ENCODE measurements at places on chromosomes 2 and 18.

DNA sequence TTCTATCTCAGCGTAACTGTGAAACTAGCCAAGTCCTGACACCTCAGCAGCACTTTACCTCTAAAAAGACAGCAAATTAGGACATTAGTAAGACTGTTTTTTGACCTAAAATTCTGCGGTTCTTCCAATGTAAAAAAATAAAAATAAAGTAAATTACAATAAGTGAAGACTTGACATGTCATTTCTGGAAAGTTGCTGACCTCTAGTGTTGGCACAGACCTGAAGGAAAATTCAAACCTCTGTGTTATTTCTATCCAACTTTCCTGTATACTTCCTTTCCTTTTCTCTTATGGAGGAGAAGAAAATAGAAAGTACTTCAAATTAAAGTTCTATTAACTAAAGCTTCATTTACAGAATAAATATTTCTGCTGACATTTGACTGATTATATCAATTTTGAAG is 110.6 kb downstream of the TMEM182 start:
- no peak for DNase-seq

DNA sequence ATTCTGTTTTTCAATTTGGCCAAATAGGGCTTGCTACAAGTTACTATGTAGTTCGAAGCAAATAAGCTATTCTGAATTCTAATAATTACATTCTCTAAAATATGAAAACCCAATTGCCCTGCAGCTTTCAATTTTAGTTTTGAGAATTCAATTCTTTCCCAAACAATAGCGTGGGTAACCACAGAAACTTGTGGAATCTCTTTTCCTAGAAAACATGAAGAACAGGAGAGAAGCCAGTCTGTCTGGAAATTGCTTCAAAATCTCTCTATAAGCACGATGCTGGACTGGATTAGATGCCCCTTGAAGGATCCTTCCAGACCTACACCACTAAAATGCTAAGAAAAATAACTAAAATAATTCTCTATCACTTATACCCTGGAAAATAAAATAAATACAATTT is 115.0 kb downstream of the THADA start:
- DNase-seq: no peak

DNA sequence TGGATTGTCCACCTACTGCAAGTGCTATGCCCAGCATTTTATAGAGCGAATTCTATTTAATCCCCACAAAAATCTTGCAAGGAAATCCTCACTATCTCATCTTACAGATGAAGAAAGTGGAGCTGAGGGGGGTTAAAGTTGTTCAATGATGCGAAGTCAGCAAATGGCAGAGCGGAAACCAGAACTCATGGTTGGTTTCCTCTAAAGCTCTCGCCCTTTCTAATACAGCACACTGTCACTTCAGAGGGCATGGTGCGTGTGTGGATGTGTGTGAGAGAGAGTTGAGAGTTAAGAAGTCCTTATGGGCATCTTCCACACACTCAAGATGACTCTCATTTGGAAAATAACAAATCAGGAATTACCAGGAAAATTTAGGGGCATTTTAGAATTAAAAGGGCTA is 78.4 kb downstream of the TGFA start:
- DNase-seq: no peak

- no peak for DNase-seq
These were observed 225.4 kb upstream of the FBXO11 start for GRCh38 chr2:48131539-48132270.

DNA sequence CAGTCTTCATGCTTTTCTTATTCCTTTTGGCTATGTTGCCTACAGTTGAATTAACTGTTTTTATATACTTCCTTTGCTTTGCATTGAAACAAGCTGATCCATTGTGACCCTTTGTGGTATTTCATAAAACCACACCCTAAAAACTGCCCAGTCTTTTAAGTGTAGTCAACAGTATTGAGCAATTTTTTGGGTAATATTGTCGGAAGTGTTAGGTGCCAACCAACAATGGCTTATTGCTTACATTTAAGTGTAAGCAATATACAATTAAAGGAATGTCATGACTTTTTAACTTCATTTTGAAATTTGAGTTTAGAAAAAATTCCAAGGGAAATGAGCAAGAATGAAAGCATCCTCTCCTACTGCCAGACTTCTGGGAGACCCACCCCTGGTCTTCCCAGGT is 174.1 kb downstream of the NEDD4L start:
- no peak for DNase-seq

DNA sequence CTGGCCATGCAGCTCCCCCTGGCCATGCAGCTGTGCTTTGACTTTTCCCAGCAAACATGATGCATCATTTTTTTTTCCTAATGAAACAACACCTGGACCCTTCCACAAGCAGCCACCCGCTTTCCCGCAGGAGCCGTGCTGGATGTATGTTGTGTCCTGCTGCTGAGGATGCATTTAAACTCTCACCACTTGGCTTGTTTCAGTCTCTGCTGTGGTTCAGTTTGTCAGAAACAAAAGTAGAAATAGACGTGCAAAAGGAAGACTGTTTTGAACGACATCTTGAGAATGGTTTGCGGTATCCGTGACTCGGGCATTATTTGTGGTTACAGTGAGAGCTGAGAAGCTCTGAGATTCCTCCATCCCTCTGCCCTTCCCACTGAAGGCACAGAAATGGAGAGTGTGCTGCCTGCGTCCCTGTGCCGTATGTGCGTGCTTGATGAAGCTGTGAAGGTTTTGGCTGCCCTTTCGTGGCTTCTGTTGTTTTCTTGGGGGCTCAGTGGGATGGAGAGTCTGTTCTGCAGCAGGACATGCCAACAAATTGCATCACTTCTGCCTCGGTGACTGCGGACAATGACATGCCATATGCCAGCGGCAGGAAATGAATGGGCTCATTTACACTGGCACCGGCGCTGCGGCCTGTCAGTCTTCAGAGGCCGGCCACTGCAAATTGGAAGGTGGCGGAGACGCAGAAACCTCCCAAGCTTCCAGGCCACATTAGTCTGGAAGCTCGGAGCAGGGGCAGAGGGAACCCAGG is 417.7 kb upstream of the SALL3 start:
- DNase-seq: no peak

DNA sequence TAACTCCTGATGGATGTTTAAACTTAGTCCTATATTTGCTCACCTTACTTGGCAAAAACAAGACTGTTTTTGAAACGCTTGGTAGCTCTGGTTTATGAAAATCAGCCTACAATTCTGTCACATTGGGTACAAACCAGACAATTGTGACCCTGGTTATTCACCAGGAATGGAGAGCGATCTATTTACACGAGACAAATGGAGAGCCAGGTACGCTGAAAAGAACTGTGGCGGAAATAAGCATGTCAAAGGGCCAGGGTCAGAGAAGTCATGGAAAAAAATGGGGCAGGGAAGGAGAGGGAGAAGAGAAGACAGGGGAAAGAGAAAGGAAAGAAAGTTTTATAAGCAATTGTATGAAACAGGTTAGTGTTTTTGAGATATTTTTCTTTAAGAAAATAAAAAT is 119.5 kb upstream of the ZFP36L2 start:
- DNase-seq: no peak

GRCh38 chr2:136281281-136282114 is 163.5 kb upstream of the CXCR4 start:
- no peak for DNase-seq

- no peak for DNase-seq
These were observed 34.7 kb downstream of the PIEZO2 start for GRCh38 chr18:11114653-11115052.

GRCh38 chr2:180753809-180754761 is 226.3 kb upstream of the UBE2E3 start:
- no peak for DNase-seq

DNA sequence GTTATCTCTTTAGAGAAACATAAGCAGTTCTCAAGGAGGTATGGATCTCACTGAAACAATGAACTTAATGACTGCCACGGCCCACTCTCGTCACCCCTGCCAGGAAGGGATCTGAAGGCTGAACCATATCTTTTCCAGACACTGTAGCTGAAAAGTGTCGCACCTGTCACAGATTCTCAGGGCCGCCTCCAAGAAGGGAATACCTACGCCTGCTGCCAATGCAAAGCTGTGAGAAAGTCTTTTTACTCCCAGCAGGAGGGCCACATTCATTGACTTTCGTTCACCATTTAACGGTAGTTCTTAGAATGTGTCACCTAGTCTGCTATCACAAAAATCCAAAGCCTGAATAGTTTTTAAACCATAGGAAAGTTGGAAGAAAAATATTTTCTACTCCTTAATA is 66.7 kb upstream of the SH3BP4 start:
- DNase-seq: no peak

- no peak for DNase-seq
These were observed 35.0 kb downstream of the ASB18 start for GRCh38 chr2:236229186-236229585.

DNA sequence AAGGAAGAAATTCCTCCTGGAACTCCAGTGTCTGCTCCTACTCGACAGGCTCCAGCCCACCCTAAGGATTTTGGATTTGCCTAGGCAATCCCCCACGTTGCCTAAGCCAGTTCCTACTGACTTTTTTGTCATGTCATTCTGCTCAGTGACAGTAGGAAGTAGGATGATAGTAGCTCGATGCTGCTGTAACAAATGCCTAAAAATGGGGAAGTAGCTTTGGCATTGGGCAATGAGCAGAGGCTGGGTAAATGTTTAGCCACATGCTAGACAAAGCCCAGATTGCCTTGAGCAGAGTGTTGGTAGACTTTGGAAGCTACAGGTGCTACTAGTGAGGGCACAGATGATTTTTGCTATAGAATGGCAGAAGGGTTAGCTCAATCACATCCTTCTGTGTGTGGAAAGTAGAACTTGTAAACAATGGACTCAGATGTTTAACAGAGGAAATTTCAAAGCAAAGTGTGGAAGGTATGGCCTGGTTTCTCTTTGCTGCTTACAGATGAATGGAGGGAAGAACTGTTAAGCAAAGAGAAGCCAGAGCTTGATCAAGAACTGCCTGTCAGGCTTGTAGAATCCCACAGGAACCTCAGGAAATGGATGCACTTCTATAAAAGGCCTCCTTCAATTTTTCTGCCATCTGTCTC is 154.8 kb downstream of the RNF144A start:
- no peak for DNase-seq

- DNase-seq: no peak
These were observed 927.5 kb downstream of the ERBB4 start for GRCh38 chr2:211611061-211611518.

DNA sequence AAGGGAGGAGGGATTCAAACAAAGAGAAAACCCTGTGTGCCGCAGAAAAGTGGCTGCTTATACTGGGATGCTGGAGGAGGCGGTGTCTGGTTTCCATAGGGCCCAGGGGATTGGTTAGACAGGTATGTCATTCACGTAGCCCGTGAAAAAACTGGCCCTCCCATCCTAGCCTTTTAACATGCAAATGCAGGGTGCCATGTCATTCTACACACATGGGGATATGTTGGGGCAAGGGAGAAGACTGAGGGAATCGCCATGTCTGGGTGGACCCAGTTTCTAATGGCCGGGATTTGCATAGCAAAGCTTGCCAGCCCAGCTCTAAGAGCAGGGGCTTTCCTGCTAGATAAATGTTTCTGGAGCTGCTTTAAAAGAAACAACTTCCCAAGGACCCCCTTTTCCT is 8.2 kb upstream of the RNU2-63P start:
- DNase-seq: no peak

DNA sequence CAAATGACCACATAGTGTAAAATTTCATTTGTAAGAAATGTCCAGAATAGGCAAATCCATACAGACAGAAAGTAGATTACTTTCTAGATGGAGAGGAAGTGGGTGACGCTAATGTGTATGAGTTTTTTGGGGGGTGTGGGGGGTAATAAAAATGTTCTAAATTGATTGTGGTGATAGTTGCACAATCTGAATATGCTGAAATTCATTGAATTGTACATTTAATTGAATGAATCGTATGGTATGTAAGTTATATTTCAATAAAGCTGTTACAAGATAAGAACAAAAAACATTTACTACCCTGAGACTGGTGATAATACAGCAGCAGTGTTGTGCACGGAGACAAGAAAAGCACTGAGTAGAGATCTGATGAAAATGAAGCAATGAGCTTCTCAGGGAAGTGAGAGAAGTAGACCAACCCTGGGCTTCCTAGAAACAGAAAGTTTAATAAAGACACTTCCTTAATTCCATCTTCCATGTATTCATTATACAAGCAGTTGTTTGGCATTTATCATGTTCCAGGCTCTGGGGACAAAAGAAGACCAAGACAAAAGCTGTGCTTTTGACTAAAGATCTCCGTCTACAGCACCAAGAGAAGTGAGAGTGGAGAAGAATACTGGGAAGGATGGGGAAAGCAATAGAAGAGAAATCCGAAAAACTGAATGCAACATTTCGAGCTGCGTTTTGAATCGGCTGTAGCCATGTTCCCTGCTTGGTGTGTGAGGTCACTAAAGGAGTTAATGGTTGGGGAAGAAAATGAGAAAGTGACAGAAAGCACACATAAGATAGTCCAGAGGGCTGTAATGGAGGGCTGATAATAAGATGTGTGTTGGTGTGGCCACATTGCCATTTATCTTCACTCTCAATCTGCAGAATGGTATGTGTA is 1.8 kb upstream of the PDE11A start:
- DNase-seq: no peak

- DNase-seq: no peak
These were observed 51.0 kb downstream of the ADD2 start for GRCh38 chr2:70716951-70717350.

DNA sequence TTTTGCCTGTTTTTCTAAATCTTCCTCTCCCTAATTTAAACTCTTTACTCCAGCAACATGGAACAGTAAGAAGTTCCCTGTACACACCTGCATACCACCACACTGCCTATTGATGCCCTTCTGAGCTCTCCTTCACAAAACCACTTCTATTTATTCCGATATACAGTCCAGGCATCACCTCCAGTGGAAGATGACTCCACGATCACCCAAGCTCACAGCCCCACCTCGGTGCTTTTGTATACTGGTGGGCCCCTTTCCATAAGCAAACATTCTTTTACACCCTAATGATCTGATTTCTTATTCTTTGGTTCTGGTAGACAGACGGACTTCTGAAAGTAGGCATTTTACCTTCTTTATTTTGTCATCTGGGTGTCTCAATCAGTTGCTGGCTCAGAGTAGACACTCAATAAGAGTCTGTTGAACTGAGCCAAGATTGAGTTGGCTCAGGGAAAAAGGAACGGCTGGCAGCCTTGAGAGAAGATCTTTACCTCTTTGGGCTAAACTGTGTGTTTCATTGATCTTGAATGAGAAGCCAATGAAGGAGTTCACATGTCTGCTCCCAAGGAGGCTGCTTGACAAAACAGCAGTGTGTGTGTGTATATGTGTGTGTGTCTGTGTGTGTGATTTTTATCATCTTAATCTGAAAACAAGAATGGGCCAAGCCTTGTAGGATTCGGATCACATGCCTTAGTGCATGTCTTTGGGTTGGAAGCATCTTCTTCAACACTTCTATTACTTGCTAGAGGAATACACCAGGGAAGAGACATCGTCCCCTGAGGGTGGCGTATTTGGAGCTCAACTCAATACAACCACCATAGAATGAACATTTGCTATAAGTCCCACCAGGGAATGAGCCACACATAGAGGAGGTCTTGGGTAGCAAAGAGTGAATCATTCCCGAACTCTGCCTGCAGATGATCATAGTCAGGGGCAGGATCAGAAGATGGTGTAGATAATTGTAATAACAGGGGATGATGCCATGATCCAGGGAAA is 341.8 kb downstream of the CYRIA start:
- DNase-seq: no peak

DNA sequence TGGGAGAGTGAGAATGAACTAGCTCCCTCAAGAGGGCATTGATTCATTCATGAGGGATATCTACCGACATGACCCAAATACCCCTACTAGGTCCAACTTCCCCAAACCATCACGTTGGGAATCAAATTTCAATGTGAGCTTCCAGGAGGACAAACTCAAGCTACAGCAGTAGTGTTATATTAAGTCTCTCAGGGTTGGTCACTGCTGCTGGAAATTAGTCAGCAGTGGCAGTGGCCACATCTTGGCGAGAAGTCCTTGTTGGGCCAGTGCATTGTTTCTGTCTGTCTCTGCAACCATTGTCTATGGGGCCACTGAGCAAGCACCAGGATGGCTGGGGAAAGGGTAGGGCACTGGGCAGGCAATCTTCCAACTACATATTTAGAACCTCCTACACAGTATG is 47.5 kb downstream of the THUMPD2 start:
- no peak for DNase-seq
